DMS79 treated with DMSO at 0.1 percent for 48 hours (cell line): ENCODE measurements at places on chromosomes 4 and X.

DNA sequence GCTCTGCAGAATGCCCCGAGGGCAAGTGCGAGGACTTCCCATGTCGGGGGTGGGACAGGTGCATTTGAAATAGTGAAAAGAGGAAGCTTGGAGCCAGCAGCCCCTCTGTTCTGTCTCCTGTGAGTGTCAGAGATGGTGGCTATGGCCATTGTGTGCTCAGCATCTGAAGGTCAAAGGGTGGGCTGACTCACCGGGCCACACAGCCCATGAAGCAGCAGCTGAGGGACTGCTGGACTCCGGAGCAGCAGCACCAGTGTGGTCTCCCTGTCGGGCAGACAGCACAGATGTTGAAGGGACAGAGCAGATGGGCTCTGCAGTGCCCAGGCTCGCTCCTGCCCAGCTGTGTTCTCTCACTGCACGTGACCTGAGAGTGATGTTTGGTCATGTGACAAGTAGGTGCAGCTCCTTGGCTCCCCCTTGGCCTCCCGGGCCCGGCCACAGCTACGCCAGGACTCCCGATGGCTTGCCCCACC lies 53.5 kb downstream of the TBC1D14 start:
- DNase-seq, result no peak

DNA sequence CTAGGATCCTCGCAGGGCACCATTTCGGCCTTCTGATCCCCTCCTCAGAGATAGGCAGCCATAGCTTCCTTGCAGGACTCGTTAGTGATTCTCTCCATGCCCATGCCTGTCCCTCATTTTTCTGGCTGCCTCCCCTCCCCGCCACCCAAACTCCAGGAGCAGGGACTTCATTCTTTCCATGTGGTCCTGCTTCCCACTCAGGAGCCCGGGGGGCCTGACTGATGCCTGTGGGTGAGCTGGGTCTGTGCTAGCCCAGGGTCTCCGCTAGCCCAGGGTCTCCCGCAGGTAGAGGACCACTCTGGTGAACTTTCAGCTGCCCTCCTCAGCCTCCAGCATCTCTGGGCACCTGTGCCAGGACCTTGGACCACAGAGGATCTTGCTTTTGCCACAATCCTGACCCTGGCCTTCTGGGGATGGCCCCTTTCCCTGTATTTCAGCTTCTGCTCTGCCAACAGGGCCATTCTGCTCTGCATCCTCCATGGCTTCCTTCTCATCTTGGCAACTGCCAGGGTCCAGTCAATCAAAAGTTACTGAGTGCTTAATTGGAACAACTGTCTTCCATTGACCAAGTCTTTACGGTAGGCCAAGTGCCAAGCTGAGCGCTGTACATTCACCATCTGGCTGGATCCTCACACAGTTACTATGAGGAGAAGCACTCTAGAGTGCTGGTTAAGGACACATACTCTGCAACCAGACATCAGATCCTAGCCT lies 152.2 kb downstream of the EFNB1 start:
- DNase-seq, result no peak

- no peak for DNase-seq
Measured at GRCh38 chr4:69056921-69057550, 39.2 kb upstream of the UGT2B7 start.

GRCh38 chrX:56248492-56248891 lies 16.3 kb downstream of the KLF8 start:
- DNase-seq, result peak; percentile 30

- peak; percentile 54 for DNase-seq
Measured at GRCh38 chr4:183987987-183988392, 82.9 kb downstream of the STOX2 start.

DNA sequence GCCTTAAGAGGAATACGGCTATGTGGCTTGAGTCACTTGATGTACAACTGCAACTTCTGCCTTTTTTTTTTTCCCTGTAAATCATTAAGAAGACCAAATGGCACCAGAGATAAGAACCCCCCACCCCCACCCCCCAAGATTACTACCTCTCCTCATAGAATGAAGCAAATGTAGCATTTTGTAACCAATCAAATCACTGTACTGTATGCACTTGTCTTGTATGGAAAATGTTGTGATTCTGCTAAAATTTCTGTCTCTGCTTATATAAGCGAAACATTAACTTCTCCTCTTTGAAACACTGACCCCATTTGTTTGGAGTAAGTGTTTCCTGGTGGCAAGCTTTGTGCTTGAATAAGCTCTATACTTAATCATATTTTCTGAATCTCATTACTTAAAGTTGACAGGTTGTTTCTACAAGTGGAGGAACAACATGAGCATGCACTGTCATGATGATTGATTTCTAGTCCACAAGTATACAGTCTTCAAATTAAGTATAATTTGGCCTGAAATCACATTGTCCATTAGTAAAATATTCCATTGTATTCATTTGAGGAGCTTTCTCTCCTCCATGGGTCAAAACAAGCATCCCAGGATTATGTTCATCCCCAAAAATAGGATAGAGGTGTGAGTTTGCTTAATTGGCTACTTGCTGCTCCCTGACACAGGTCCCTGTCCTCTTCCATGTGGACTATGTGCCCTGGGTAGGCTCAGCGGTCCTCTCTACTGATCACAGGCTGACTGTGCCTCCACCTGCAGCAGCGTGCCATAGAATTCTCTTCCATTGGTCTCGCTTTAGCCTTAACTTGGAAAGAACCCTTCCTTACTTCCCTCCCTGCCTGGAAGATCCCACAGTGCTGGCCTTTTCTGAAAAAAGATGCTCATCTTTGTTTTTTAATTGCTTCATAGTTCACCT lies 104.0 kb upstream of the BMP2K start:
- DNase-seq, result no peak
